Amniotic stem cell (primary cell): ENCODE measurements at places on chromosomes 1 and 21.
A peak's percentile ranks its signal among the peaks of the same experiment; 100 is the strongest.

- DNase-seq, result no peak
These were observed 28.3 kb downstream of the LRRC3 start for GRCh38 chr21:44483288-44484237.

GRCh38 chr1:210223226-210223904 lies 9.2 kb upstream of the SERTAD4 start:
- no peak for DNase-seq

- DNase-seq, result peak; percentile 51
These were observed 2.0 kb downstream of the S100A6 start for GRCh38 chr1:153533689-153534201.

- no peak for DNase-seq
These were observed 2.7 kb upstream of the MPZL1 start for GRCh38 chr1:167718914-167719691.

- DNase-seq, result no peak
These were observed 17.8 kb upstream of the JAK1 start for GRCh38 chr1:64984106-64984505.
